ENCODE measurements at places on chromosomes 3 and 15.

- no peak for DNase-seq
These were observed 49.7 kb upstream of the GOLGA6B start for GRCh38 chr15:72604794-72605193.

DNA sequence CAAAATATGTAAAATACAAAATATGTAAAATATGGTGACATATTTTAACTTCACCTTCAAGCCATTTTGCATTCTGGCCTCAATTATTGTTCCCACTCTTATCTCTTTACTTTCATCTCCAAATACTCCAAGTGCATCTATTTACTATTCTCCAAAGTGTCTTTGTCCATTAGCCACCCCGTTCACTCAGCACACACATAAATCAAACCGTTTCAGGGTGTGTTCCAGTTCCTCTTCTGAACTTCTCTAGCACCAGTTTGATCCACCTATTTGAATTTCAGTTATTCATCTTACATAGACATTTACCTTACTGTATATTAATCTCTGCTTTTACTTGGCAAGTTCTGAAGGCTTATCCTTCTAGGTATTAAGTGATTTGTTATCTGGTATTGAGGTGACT lies 45.1 kb downstream of the SGO1 start:
- no peak for DNase-seq

- DNase-seq = no peak
These were observed 50.2 kb upstream of the C3orf49 start for GRCh38 chr3:63768888-63769287.

- no peak for DNase-seq
These were observed 257.4 kb downstream of the RORA start for GRCh38 chr15:60971732-60972131.

- no peak for DNase-seq
These were observed 12.0 kb downstream of the EXOSC7 start for GRCh38 chr3:44988073-44988472.

- DNase-seq = no peak
These were observed 35.3 kb upstream of the B3GNT5 start for GRCh38 chr3:183217548-183218332.

- DNase-seq = peak; percentile 57
These were observed 73.0 kb downstream of the OXNAD1 start for GRCh38 chr3:16337856-16338540.

DNA sequence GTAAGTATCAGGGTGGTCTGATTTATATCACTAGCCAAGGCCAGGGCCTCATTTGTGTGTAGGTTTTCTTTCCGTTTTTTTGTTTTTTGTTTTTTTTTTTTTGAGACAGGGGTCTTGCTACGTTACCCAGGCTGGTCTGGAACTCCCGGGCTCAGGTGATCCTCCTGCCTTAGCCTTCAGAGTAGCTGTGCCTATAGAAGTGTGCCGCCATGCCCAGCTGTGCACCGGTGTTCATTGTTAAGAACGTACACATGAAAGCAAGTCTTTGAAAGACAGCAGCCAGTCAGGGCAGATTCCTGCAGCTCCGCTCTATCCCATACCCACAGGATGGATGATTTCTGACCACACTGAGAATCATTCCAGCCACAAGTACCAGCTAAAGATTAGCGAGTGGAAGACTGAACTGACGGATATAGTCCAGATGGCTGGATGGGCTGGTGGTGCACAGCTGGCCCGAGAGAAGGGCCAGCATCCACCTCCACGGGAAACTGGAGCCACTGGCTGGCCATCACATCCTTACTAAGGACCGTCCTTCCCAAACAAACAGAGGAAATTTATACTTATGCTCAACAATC lies 95.4 kb downstream of the PCSK6 start:
- no peak for DNase-seq

DNA sequence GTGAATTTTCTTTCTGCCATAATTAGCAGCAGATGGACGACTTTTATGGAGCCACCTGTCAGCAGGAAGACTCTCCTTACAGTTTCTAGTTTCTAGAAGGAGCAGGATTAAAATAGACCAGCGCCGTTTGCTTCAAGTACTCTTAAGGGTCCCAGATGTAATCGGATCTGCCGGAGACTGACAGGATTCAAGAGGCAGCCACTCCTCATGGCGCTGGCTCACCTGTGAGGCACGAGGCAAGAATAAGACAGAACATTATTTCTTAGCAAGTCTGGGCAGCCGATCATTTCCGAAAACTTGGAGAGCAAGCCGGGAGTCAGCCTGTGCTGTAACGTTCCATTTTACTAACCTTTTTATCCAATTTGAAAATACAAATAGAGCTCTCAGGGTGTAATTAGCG lies 410.4 kb upstream of the RORA start:
- DNase-seq = no peak

DNA sequence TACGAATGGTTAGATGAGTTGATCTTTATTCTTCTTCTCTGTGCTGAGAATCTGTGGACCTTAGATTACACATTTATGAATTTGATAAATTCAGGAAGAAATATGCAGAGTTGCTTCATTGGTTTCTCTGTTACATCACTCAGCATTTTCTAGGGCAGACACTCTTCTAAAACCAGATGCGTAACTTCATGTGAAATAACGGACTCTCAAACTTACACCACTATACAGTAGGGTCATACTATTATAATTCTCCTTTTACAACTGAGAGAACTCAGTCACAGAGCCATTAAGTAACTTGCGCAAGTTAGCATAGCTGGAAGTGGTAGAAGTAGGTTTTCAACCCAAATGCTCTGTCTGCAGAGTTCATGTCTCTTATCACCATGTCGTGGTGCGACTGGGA lies 5.7 kb downstream of the TMEM207 start:
- no peak for DNase-seq

DNA sequence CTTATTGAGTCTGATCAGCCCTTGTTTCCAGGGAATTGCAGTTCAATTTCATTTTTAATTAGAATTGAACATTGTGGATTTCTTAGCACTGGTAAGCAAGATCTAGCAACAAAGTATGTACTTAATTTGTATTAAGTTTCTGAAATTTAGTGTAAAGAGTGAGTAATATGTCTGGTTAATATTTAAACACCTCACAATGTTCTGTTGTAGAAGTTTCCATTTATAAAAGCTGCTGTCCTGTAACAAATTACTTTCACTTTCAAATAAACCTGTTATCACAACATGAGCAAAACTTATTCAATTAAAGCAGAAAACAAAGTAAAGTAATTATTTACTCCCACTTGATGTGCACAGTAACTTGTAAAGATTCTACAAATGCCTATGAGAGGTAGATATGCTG lies 448.5 kb downstream of the NAALADL2 start:
- no peak for DNase-seq

- no peak for DNase-seq
These were observed 15.4 kb downstream of the WNT5A start for GRCh38 chr3:55471522-55472280.

- no peak for DNase-seq
These were observed 94.5 kb downstream of the SEC22A start for GRCh38 chr3:123296261-123296660.

DNA sequence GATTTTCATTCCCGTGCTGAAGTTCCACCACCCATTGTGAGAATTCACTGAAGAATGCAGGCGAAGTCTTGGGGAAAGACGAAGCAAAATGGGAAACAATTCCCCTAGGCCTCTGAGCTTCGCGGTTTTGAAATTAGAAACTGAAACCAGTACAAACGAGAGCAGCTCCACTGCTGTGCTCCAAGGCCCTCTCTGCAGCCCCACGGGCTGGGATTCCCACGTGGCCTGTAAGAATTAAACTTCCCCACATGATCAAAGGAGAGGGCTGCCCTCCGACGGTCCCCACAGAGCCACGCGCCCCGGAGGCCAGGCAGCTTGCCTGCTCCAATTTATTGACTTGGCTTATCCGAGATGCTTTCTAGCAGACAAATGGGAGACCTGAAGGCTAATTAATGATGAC lies 144.0 kb downstream of the GREM1 start:
- no peak for DNase-seq

- no peak for DNase-seq
These were observed 39.6 kb downstream of the SEMA6D start for GRCh38 chr15:47756872-47757271.

GRCh38 chr3:59432665-59433064 lies 382.8 kb upstream of the CFAP20DC start:
- DNase-seq = no peak

- DNase-seq = no peak
These were observed 141.1 kb downstream of the NR1D2 start for GRCh38 chr3:24086206-24086605.

GRCh38 chr3:151074256-151074655 lies 11.2 kb upstream of the MED12L start:
- no peak for DNase-seq

GRCh38 chr3:177622520-177622919 lies 425.2 kb upstream of the TBL1XR1 start:
- DNase-seq = no peak

DNA sequence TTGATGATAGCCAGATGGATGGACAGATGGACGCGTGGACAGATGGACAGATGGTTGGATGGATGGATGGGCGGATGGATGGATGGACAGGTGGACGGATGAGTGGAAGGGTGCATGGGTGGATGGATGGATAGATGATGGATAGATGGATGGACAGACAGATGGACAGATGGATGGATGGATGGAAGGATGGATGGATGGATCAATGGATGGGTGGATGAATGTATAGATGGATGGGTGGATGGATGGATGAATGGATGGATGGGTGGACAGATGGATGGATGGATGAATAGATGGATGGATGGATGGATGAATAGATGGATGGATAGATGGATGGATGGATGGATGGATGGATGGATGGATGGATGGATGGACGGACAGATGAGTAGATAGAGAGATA lies 40.9 kb downstream of the GABRB3 start:
- DNase-seq = no peak

- no peak for DNase-seq
These were observed 100.1 kb upstream of the CDIN1 start for GRCh38 chr15:36479200-36479896.

- DNase-seq = no peak
These were observed 166.4 kb upstream of the TLE3 start for GRCh38 chr15:70264014-70264582.

- no peak for DNase-seq
These were observed 151.3 kb downstream of the XXYLT1 start for GRCh38 chr3:195119461-195120266.

DNA sequence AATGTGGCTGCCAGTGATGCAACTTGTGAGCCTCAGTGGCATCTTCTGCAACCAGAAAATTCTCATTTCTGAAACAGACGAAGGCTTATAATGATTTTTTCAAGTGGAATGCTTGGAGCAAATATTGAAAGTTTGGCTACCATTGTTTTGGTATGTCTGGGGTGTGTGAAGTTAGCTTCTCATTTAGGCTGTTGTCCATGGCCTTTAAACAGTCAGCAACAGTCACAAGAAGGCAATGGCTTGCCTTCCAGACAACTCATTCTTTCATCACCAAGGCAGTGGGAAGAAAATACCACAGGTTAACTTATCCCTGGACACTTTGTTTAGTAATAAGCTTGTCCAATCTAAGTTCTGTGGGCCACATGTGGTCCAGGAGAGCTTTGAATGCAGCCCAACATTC lies 4.7 kb upstream of the BNC1 start:
- DNase-seq = no peak

- DNase-seq = peak; percentile 96
These were observed at the start of gene KLF15 for GRCh38 chr3:126357295-126358037. Gene KLF15, minus strand, starts transcription at chr3:126357408. Its CDS starts 4,486 bp downstream, at chr3:126352922.

- no peak for DNase-seq
These were observed 401.0 kb upstream of the TBL1XR1 start for GRCh38 chr3:177598097-177598833.

DNA sequence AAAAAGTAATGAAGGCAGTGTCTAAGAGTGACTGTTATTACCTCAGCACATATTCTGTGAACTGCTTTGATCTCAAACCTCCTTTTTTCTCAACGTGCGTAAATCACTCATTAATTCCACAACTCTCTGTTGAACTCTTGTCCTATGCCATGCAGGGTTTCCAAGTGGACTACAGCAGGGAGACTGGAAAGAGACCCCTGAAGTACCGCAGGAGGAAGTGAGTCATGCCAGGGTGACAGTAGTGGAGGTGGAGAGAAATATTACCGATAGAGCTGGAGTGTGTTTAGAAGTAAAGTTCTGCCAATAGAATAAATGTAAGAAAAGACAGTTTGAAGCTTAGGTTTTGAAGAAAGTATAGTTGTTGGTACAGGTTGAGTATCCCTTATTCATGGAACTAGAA lies 908.9 kb downstream of the ROBO1 start:
- DNase-seq = no peak

DNA sequence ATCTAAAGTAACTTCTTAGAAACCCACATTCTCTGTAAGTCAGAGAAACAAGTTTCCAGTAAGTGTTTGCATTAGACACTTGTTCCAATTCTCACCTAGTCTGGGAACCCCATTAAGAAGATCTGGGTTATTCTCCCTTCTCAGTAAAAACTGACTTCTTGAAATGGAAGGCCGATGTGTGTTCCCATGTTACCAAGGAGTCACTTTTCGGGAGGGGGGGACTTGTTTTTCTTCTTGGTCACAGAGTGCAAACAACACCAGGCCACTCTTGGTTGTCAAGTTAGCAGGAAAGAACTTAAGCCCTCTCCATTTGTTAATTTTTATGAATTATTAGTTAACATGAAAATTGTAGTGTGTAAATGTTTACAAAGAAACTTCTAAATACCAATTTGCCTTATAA lies 55.6 kb downstream of the ITPR1 start:
- no peak for DNase-seq

DNA sequence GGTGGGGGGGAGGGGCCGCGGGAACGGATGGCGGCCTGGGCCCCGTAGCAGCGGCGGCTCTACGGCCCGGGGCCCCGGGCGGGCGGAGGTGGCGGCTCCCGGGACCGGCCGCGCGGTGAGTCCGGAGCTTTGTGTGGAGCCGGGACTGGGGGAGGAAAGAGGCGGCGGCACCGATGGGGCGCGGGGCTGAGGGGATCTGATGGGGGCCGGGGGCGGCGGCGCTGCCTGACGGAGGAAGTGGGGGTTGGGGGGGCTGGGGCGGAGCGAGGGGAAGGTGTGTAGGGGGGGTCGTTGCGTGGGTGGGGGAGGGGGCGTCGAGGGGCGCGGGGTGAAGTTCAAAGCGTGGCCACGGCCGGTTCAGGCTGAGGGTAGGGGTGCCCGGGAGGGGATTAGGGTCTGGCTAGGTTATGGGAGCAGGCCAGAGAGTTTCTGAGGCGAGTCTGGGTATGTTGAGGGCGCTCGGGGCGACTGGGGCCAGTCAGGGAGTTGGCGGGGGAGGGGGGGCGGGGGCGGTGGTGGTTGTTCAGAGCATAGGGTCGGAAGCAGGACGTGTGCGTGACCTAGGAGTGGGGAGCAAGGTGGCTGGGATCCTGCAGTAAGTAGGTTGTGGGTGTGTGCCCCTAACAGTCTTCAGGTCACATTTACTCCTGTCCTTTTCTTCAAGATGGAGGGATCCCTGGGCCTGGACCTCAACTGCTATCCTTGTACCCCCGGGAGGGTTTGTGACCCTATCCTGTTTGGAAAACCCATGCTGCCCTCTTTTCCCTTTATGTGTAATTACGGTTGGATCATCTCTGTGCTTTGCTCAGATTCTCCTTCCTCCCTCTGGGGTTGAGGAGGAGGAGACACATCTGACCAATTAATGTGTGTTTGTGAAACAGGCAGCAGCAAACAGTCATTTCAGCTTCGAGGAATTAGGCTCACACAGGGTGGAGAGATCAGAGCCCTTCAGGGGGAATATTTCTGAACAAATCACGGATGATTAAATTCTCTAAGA lies 644 bp downstream of the ZNF609 start:
- peak; percentile 65 for DNase-seq
